Tibial nerve (tissue), 4 donors: ENCODE measurements at places on chromosomes 3 and 15. TPM values are rescaled to one million over a fixed set of nuclear protein-coding genes. Genes with fewer than 3 reads are reported as not detected.

Gene CLDND1
- 170 TPM for total RNA-seq

DNA sequence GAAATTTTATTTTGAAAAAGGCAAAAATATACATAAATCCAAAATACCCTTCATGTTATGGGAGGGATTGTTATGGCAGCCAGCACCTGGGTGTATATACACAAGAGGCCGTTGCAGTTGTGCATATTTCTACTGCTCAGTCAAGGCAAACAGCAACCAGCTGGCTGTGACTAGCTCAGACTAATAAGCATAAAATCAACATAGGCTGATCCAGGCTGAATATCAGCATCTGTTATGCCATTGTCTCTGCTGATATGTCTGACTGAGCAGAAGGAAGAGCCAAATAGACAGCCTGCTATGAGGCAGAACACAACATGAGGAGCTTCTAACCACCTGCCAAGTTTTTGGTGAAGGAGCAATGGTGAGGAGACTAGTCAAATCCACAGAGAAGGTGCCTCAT lies 457.5 kb upstream of the ALCAM start:
- DNase-seq, result no peak

DNA sequence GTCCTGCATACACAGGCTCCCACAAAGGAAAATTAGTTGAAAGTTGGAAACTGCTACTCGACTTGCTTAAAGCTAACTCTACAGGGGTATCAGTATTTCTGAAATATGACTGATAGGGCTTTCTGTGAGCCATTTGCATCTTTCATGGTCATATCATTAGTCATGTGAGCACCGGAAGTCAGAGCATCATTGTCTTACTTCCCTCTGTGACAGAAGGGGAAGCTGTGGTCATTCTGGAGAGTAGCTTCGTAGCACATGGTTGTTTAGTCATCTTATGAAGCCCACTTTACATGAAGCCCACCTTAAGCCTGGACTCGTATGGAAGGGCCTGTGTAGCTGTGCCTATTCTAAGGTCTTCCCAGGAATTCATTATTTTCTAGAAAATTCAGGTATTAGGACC lies 69.0 kb downstream of the COL6A5 start:
- DNase-seq, result no peak

DNA sequence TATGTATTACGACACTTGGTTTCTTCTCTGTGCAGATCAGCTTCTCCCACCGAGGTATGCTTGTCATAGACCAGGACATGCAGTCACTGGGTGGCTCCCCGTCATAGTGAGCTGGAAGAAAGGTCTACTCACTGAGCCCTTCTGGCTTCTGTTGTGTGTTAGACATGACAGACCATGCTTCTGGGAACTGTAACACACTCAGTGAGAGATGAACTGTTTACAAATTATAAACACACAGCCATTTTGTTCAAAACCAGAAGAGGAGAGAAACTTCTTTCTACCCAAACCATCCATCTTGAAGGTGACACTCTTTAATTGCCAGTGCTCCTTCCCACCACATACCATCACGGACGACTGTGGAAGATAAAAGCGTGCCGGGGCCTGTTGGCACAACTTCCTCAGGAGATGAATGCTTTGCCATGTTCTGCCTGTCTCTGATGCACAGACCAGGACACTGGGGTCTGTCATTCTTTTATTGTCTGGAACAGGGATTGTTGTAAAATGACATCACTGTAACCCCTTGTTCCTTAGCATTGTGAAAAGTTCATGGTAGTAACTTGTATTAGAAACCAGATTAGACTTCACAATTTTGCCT lies 214.3 kb downstream of the MCTP2 start:
- no peak for DNase-seq

Gene ZPLD1
- not detected for total RNA-seq

GRCh38 chr3:12345584-12346494 lies 57.0 kb downstream of the PPARG start:
- no peak for DNase-seq

Gene REC114
- total RNA-seq, result not detected

DNA sequence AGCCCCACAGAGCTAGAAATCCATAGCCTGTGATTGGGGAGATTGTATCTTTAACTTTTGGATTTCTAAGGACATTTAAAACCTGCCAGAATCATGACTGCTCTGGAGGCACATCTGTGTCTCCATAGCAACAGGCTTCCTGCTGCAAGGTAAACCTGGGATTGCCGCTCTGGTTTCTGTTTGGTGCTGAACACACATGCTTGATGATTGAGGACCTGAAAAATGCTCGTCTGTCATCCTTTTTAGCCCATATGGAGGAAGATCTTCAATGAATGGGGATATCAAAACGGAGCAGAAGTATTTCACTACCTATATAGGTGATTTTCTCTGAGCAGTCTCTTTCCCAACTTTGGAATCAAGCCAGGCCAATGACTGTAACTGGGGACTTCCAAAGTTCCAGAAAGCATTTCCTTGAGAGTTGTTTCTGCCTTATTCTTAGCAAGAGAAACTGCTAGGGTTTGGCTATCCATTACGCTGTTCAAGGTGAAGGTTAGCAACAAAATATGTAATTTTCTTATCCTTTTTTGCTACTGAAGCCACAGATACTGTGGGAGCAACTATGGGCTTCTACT lies 96.5 kb upstream of the TNIK start:
- no peak for DNase-seq

GRCh38 chr15:92617549-92618520 lies 37.7 kb downstream of the FAM174B start:
- peak; percentile 53 for DNase-seq

Gene RASA2
- total RNA-seq, result 19.6 TPM

GRCh38 chr3:197907196-197907595 lies 42.8 kb upstream of the RPL35A start:
- DNase-seq, result no peak

GRCh38 chr3:195859061-195859845 lies 47.5 kb upstream of the MUC4 start:
- DNase-seq, result peak; percentile 62

DNA sequence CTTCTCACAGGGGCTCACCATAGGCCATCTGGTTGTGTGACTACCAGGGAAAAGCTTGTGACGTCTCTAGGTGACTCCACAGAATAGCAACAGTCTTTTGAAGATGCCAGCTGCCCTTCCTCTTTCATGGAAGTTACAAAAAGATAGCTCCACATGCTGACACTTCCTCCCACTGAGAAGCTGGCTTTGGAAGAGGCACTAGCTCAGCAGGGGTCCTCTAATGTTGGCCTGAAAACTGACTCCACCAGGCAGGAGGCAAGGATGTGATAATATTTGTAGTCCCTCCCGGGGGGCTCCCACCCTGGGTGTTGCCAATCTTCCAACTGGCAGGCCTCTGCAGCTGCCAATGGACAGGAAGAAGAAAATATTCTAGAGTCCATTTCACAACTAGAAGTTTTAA lies 343.5 kb downstream of the NEK10 start:
- no peak for DNase-seq

DNA sequence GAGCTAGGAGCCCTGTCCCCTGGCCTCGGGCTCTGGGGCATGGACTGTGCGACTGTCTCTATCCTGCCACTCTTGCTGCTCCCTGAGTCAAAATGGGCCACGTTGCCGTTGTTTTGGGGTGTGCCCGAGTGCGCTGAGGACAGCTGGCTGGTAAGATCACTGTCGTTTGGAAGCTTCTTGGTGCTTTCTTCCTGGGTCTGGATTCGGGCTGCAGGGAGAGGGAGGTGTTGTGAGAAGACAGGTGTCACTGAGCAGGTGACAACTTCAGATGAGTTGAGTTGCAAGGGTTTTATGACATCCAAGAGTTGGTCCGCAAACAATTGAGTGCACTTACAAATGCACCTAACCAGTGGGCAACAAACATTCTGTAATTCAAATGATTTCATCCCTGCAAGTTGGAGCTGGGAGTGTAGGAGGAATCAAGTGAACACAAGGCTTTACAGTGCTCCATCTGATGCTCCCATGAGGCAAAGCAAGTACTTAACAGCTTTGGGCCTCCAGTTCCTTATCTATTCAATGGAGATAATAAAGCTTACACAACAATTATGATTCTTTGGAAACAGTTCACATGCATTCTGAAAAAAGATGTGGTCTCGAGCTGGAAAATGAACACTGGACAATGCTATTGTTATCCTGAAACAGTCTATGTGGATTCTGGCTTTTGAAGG lies 11.0 kb upstream of the STARD5 start:
- no peak for DNase-seq

GRCh38 chr15:77455696-77456321 lies 35.1 kb downstream of the HMG20A start:
- no peak for DNase-seq

DNA sequence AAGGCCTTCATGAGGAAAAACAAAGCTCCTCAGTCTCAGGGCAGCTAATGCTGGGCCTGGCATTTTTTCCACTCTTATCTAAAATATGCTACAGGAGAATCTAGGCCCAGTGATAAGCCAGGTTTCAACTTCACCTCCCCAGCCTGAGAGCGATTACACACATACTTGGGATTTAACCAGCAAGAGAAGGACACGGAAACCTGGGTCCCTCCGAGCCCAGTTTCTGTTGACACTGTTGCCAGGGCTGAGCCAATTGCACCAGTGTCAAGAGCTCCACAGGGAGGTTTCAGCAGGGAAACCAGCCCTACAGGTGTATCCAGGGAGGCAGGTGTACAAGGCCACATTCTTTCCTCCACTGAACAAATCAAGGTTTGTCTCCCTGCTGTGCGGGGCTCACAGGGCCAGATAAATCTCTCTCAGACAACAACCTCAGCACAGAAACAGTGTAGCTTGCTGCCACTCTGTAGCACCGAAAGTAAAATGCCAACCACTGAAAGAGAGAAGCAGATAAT lies 85.4 kb downstream of the MAGI1 start:
- no peak for DNase-seq
